ENCODE measurements at places on chromosomes 11 and 22.

- no peak for DNase-seq
These were observed 92.2 kb downstream of the C11orf91 start for GRCh38 chr11:33608386-33608785.

DNA sequence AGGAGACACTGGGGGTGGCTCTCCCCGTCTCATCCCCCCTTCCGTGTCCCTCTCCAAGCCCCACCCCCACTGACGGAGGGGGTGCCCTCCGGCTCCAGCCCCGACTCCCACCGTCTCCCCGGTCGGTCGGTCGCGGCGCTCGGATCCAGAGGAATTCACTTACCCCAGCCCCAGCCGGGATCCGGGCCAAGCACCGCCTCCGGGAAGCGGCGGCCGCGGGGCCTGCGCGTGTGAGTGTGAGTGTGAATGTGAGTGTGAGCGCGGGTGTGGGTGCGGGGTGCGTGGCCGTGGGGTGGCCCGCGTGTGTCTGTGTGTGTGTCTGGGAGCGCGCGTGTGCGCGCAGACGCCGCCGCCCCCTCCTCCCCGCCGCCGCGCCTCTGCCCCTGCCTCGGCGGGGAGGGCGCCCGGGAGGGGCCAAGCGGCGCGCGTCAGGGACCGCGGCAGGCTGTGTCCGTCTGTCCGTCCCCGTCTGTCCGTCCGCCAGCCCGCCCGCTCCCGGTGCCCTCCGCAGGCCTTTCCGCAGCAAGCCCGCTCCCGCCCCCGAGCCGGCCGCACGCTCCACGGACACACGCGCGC, at the start of gene ELFN2:
Gene ELFN2 (minus strand): TSS at position 345 of the 576 bp plus-strand sequence. CDS start 51,945 bp downstream, outside the sequence.
- DNase-seq: no peak

DNA sequence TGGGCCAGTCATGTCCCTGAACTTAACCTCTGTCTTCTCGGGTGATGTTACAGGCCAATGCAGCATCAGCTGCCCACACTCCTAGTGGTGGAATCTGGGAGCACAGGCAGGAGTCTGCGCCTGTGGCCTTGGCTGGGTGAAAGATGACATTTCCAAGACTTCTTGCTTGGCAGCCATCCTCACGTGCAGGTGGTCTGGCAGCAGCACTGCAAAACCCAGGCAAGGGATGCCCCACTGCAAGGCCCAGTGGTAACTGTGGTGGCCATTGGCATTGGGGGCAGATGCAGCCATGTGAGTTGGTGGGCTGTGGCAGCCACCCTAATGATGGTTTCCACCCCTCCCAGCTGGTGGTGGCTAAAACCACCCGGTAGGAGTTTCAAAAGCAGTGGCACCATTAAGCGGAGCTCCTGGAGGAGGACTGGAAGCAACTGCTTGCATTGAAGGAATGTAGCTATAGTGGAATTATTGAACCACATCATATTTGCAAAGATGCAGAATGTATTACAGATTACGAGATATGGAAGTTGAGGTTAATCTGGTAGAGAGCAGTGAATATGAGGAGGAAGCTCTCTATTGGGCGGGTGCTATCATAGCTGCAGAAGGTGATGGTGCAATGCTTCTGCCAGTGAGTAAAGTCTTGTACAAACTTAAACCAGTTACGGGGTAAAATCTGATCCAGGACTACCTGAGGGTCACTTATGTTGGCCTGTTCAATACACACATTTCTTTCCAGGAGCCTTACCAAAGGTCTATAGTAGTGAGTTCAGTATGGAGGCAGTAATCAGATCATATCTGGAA, 120.7 kb upstream of the TOP3B start:
- DNase-seq: no peak

- DNase-seq: no peak
These were observed 58.5 kb downstream of the NCAM1 start for GRCh38 chr11:113019711-113020110.

- no peak for DNase-seq
These were observed 918 bp downstream of the CHORDC1 start for GRCh38 chr11:90221803-90222458.
